ENCODE measurements at places on chromosomes 5 and 9.
A peak's percentile ranks its signal among the peaks of the same experiment; 100 is the strongest.

DNA sequence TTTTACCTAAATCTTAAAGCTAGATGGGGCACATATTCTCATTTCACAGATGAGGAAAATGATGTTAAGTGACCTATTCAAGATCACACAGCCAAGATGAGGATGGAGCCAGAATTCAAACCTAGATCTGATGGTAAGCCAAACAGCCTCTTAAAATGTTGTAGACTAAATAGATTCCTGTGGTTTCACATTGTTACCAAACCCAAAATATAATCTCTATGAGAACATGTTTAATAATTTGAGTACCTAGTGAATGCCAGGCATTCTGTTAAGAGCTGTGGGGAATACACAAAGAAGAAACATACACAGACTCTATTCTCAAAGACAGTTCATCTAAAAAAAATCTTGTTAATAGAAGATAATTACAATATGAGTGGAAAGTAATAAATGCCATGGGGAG lies 25.2 kb downstream of the HOMER1 start:
- peaks cover 1% of the 10 kb centered on the region for H3K36me3 ChIP-seq
- no peaks in the 10 kb centered on the region for H3K4me1 ChIP-seq
- no peak for DNase-seq
- no peak overlapping the region for H3K27ac ChIP-seq
- no peaks in the 10 kb centered on the region for H3K27me3 ChIP-seq
- H3K4me3 ChIP-seq, result no peak overlapping the region

DNA sequence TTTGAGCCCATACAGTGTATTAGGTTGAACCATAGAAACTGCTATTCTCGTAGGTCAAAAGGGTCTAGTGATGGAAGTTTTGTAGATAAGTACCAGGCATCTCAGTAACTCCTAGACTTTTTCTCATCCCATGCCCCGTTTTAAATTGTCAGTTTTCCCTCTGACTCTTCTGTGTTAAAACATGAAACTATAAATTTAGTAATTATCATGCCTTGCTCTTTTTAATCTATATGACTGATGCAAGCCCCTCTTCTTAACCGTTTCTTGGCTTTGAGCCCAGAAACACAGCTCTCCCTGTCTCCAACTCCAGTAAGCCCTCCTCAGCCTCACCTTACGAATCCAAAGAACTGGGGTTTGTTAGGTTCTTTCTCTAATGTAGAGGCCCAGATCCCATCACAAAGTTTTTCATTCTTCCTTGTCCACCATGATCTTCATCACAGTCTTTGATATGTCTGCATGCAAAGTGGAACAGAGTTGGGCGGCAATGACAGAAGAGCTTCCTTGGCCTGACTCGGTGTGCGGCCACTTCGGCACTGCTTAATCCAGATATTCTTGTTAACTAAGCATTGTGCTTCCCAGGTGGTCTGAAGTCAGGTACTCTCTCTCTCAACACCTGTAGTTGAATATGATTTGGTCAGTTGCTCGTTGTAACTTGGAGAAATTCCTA lies 21.1 kb downstream of the RGMB start:
- no peak overlapping the region for H3K27ac ChIP-seq
- H3K4me1 ChIP-seq, result no peaks in the 10 kb centered on the region
- H3K27me3 ChIP-seq, result no peaks in the 10 kb centered on the region
- no peak overlapping the region for H3K4me3 ChIP-seq

DNA sequence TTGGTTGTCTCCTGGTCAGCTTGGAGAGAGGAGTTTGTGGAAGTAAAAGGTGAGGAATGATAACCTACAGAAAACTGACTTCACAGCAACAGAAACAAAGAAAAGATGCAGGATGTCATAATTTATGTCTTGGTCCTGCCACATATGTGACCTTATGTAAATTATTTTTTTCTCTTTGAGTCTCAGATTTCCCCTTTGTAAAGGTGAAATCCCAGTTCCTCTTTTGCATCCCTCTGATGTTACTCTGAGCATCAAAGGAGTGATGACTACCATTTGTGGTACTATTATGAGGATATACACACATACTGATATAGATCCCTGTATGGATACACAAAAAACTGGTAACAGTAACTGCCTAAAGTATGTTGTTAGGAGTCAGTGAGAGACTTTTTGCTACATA lies 1.4 kb upstream of the THG1L start:
- H3K27me3 ChIP-seq, result no peaks in the 10 kb centered on the region
- H3K36me3 ChIP-seq, result peaks cover 2% of the 10 kb centered on the region
- DNase-seq, result no peak
- no peak overlapping the region for H3K4me3 ChIP-seq

GRCh38 chr9:26809795-26810194 lies 82.8 kb downstream of the CAAP1 start:
- no peaks in the 10 kb centered on the region for H3K27me3 ChIP-seq
- no peaks in the 10 kb centered on the region for H3K36me3 ChIP-seq
- H3K4me3 ChIP-seq, result no peak overlapping the region
- no peak overlapping the region for H3K27ac ChIP-seq
- H3K4me1 ChIP-seq, result no peaks in the 10 kb centered on the region

DNA sequence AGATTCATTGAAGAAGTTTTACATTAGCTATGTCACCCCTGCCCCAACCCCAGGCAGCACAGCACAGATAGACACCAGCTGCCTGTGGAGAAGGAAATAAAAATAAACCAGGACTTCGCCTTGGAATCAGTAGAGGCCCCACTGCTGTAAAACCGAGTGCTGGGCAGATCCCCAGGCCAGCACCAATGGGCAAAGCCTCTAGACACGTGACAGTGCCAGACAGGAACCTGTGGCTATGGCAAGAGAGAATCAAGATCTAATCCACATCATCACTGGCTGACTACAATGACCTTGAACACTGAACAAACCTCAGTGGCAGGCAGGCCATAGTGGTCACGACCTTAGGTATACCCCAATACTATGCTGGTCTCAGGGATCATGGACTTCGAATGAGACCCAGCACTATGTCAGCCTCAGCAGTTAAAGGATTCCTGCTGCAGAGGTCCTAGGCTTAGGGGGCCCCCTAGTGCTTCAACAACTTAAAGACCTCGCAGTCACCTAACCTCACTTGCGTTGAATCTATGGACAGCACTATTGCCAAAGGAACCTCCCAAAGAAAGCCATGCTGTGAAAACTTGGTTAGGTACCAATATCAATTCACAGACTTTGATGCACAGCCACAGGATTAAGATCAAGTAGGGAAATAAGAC lies 2118.6 kb upstream of the C9orf72 start:
- H3K27ac ChIP-seq, result no peak overlapping the region
- H3K4me1 ChIP-seq, result no peaks in the 10 kb centered on the region
- peak; percentile 2 for DNase-seq

All from trophoblast cell (in vitro differentiated cells and primary cell).